ENCODE measurements at places on chromosomes 2 and 18. TPM values are rescaled to one million over a fixed set of nuclear protein-coding genes. Genes with fewer than 3 reads are reported as not detected.

Gene GKN2
- not detected for total RNA-seq

Gene AMER3
- total RNA-seq: not detected

DNA sequence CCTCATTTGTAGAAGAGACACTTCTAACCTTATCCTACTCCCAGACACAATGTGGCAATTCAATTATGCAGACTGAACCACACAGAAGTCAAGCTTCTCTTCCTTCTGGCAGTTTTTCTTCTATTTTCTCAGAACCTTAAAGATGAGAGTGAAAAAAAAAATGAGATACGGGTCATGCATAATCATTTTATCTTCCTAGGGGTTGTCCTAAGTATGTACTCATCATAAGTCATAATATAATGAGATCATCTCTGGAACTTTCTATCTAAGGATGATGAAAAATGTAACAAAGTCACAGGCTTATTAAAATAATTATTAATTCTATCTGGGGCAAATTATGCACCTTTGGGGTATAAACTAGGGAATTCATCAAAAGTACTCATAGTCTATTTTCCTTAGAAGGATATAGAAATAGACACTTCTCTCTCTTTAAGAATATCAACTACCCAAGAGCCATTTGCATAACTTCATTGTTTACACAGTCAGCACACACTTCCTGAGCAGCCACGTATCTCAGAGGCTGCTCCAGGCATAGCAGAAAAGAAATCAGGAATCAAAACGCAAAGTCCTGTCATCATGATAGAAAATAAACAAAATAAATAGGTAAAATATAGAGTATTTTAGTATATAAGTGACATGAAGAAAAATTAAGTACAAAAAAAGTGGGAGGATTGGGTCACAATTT is 345.9 kb upstream of the SPHKAP start:
- H3K27ac ChIP-seq: no peak overlapping the region
- no peaks in the 10 kb centered on the region for H3K27me3 ChIP-seq
- H3K4me3 ChIP-seq: no peak overlapping the region
- H3K36me3 ChIP-seq: no peaks in the 10 kb centered on the region
- H3K4me1 ChIP-seq: no peaks in the 10 kb centered on the region

Gene SLC4A3
- total RNA-seq: not detected

All from activated CD4-positive, alpha-beta T cell treated with anti-CD3 and anti-CD28 coated beads, Interleukin-2, amount 10 ng/mL, durations not matched to agents 24 days and 14 days (primary cell).